ENCODE measurements at places on chromosomes 7 and 10.

DNA sequence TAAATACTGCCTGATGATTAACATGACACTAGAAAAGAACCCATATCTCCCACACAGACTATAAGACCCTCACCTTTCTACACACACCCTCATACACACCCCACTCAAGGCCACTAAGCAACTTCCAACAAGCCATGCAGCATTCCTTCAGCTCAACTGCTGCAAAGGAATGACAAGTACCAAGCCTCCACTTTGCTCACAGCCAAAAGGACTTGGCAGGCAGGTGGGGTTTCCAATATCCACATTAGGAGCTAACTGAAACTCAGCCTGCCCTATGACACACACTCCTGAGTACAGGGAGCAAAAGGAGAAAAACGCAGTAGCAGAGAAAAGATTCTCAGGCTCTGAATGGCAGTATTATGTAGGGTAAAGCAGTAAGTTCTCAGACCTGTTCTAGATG lies 13.4 kb downstream of the USP54 start:
- DNase-seq: no peak

DNA sequence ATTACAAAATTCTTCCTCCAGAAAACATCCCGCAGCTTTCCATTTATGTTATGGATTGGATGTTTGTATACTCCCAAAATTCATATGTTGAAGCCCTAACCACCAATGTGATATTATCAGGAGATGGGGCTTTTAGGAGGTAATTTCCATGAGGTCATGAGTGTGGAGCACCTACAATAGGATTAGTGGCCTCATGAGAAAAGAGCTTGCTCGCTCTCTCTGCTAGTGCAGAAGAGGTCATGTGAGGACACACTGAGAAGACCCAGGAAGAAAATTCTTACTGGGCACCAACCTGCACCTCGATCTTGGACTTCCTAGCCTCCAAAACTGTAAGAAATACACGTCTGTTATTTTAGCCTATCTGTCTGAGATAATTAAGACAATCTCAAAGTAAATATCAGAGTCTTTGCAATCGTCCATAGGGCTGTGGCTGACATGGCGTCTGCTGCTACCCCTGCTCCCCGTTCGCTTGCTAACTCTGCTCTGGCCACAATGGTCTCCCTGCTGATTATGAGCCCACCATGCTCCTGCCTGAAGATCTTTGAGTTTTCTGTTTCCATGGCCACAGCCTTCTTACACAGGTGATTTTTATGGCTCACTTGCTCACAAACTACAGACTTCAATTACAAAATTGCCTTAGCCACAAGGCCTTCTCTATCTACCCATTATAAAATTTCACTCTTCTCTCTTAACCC lies 333.3 kb downstream of the CACNA2D1 start:
- no peak for DNase-seq

DNA sequence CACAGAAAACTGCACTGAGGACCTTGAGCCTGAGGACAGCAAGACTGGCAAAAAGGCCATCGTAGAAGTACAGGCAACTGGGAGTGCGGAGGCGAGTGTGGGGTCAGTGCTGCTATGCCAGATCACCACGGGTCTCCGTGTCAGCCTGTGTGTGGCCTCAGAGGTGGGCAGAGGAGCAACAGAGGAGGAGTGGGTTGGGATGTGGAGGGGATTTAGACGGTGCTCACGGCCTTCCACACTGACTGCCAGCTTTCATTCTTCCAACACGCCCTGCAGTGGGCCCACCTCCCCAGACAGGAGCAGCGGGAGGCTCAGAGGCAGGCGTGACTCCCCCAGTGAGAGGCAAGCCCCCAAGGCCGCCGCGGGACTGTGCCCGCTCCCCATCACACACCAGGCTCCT lies 17.0 kb upstream of the ZMIZ1 start:
- no peak for DNase-seq

- peak; percentile 84 for DNase-seq
These were observed 274.7 kb downstream of the HDAC9 start for GRCh38 chr7:18770154-18770811.

DNA sequence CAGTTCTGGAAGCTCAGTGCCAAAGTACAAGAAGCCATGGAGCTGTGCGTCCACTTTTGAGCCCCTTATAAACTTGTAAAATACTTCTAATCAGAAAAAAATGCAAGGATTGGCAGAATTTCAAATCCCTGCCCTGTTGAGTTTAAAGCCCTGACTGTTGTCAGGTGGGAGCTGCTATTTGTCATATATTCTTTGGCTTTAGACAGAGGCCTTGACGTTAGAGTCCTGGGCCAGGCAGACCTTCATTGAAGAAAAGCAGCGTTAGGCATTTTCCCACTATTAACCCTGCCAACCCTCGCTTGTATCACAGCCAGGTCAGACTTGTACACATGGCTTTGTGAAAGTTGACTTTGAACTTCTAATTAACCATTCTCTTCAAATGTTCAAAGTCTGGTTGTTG lies 155.4 kb downstream of the TWIST1 start:
- DNase-seq: no peak

- DNase-seq: no peak
These were observed 61.2 kb upstream of the EEPD1 start for GRCh38 chr7:36091874-36092176.

GRCh38 chr10:819326-819725 lies 112.2 kb downstream of the LARP4B start:
- peak; percentile 78 for DNase-seq

GRCh38 chr7:117272017-117272759 lies 50.7 kb downstream of the WNT2 start:
- no peak for DNase-seq

- DNase-seq: peak; percentile 55
These were observed 229.9 kb downstream of the RPS24 start for GRCh38 chr10:78263521-78263988.

- no peak for DNase-seq
These were observed 162.7 kb downstream of the CDCA7L start for GRCh38 chr7:21782996-21783395.

GRCh38 chr10:13820119-13820963 lies 233.6 kb downstream of the PRPF18 start:
- no peak for DNase-seq

- no peak for DNase-seq
These were observed 317.4 kb downstream of the BMPER start for GRCh38 chr7:34222722-34223121.

DNA sequence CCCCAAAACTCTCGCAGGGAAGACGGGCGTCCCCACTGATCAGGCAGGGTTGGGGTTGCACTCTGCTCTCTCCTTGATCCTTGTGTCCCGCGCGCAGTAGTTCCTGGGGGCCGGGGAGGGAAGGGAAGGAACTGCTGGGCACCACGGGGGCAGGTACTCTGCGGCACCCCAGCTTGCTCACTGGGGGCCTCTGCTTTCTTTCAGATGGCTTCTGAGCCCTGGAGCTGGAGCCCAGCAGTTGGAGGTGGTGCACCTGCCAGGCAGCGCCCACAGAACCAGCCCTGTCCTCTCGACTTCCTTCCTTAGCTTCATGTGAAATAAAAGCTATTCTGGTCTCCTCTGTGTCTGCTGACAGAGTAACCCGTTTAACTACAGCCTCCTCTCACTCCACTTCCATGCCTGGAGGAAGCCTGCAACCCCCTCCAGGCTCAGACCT lies 12.2 kb downstream of the PLAC9 start:
- no peak for DNase-seq

DNA sequence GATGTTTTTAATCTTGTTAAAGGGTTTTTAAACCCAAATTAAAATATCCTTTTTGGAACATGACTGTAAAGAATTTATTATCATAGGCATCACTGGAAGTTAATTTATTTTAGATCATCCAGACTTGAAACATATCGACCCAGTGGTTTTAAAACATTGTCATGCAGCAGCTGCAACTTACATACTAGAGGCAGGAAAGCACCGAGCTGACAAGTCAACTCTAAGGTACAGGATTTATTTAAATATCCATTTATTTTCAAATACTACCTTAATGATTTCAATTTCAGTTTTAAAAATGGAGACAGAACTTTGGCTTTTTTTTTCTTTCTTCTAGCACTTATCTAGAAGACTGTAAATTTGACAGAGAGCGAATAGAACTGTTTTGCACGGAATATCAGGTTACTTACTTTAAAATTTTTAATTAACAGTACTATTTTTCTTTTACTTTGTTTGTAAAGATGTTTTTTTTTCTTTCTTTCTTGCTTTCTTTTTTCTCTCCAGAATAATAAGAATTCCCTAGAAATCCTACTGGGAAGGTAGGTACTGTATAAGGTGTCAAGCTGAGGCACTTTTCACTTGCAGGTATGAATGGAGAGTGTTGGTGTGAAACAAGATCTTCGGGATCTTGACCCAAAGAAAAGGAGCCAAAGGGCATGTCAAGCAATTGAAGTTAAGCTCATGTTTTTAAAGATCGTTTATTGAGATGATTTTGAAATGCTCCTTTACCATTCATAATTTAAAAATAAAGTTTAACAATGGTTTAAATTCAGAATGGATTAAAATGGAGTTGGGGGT lies 1.8 kb downstream of the COMMD3 start:
- no peak for DNase-seq

- no peak for DNase-seq
These were observed 8.1 kb upstream of the PDSS1 start for GRCh38 chr10:26689399-26689798.

DNA sequence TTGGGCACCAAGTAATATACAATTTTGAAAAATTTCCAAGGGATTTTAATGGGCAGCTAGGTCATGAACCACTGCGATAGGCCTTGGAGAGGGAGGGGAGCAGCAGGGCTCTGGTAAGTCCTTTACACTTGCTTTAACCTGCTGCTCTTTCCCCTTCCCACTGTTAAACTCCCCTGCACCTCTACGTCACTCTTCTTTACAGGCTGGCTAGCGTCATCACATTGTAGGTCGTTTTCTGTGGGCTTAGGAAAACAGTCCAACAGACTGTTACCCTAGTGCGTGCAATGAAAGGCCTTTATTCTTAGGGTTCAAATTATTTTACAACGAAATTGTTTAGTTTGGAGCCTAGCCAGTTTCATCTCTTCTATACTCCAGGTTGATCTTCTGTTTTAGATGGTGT lies 235.7 kb downstream of the AUTS2 start:
- DNase-seq: no peak

DNA sequence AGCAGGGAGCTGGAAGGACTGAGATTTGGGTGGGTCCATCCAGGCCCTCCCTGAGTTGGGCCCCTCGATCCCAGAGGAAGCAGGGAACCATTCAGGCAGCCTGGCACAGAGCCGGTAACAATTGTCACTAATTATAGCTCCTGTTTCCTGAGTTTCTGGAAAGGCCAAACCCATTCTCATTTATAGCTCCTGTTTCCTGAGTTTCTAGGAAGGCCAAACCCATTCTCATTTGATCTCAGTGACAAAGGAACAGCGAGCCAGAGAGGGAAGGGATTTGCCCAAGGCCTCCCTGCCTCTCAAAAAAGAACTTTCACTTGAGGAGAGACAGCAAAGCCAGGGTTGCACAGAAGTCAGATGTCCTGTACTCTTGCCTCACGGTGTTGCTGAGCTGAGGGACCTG lies 521.9 kb downstream of the TYW1 start:
- DNase-seq: no peak

DNA sequence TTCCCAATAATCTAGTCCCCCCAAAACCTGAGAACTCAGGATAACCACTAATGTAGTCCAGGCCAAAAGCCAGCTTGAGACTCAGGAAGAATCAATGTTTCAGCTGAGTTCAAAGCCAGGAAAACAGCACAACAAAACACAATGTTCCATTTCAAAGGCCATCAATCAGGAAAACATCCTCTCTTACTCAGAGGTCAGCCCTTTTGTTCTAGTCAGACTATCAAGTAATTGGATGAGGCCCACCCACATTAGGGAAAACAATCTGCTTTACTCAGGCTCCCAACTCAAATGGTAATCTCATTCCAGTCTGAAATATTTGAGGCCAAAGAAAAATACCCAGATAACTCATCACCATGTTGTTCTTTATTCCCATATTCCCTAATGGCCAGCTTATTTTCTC lies 152.2 kb downstream of the SDHAF3 start:
- DNase-seq: no peak

- peak; percentile 97 for DNase-seq
These were observed 82.7 kb upstream of the C1GALT1 start for GRCh38 chr7:7099584-7100014.
